Fibroblast of skin of left quadriceps (primary cell): ENCODE measurements at places on chromosomes 1 and 21.

GRCh38 chr1:243260221-243260880 is 4.5 kb downstream of the SDCCAG8 start:
- no peak for DNase-seq

DNA sequence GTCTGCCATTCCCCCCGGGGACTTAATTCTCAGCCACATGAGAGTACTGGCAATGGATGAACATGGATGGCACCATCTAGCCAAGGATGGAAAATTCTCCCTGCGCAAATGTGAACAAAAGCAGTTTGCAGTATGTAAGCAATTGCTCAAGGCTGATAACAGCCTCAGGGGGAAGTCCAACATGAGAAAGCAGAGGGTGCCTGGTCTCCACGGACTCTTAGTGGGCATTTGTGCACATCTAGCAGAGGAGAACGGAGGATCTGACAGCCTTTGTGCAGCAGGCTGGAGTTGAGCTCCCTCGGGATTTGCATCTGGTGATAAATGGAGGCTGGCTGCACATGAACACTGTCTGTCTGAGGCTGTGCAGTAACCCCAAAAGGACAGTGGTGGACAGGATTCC is 13.9 kb upstream of the OLIG1 start:
- DNase-seq: no peak

GRCh38 chr1:184186167-184186566 is 134.6 kb downstream of the TSEN15 start:
- DNase-seq: no peak

DNA sequence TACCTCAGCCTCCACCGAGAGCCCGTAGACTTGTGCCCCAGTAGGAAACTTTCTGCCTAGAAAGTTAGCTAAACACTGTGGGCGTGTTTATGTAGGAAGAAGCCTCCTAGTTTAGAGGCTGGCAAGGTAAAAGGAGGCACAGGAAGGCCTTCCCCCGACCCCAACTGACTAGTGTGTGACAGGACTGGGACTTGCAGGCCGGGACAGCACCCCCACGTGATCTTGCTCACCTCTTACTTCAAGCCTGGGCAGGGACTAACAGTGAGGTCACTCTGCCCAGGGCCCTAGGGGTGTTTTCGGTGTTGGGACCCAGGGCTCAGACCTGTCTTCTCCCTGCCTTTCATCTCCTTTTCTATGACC is 392 bp upstream of the TAGLN2 start:
- no peak for DNase-seq

GRCh38 chr1:21236178-21236577 is 54.1 kb downstream of the ECE1 start:
- DNase-seq: no peak

DNA sequence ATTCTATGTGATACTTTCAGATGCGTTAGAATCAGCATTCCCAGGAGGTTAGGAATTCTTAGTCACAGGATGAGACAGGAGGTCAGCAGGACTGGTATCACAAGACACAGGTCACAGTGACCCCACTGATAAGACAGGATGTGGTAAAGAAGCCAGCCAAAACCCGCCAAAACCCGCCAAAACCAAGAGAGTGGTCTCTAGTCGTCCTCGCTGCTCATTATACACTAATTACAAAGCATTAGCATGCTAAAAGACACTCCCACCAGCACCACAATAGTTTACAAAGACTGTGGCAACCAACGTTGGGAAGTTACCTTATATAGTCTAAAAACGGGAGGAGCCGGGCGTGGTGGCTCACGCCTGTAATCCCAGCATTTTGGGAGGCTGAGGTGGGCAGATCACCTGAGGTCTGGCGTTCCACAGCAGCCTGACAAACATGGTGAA is 13.9 kb upstream of the ACTA1 start:
- DNase-seq: no peak

DNA sequence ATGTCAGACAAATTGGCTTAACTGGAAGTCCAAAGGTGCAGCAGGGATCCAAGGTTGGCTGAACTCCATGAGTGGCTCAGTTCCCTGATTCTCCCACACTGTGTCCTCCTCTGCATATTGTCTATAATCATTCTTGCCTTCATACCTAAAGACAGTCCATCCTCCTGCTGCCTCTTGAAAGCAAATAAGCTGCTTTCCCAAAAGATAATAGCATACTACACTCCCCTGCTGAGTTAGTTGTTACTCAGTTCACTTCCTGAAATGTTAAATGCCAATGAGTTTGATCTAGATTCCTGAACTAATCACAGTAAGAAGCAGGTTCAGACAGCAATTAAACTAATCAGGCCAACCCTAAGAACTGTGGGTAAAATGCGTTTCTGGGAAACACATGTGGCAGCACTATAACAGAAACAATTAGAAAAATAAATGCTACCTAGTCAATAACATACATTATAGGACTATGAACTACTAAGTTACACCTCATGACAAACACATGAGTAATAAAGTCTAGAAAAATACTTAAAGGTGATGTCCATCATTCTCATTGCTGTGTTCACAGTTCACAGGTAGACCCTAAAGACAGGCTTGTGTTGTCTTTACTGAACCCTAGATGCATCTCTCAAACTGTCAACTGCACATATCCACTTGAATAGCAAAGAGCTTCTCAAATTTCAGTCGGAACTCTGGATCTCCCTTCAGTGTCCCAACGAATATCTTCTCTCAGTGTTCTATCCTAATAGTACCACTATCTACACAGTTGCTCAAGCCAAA is 50.8 kb upstream of the BOLA1 start:
- DNase-seq: no peak

- DNase-seq: no peak
Measured at GRCh38 chr1:15081102-15081501, 72.4 kb upstream of the TMEM51 start.

DNA sequence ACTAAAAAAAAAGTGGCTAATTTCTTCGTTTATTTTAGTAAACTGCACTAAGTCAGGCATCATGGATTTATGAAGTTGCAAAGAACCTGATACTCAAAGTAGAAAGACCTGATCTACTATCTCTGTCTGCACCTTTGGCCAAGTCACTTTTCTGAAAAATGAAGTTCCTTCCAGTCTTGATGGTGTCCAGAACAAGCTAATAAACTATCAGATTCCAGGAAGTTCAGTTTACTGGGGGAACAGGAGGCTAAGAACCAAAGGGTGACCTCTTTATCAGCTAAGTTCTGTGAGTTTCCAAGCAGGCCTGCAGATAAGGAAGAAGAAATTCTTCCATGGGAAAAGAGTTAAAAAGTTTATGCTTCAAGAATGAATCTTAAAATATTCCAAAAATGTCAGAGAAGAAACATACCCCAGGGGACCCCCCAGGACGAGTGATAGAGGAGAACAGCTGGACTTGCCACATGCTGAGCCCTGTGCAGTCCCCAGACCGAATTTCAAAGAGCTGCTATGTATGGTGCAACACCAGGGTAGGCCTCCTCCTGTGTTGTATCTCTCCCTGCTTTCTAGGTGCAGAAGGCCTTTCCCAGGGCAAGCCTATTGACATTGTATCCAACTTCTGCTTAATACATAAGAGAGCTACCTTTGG is 72.8 kb upstream of the FGGY start:
- DNase-seq: no peak

DNA sequence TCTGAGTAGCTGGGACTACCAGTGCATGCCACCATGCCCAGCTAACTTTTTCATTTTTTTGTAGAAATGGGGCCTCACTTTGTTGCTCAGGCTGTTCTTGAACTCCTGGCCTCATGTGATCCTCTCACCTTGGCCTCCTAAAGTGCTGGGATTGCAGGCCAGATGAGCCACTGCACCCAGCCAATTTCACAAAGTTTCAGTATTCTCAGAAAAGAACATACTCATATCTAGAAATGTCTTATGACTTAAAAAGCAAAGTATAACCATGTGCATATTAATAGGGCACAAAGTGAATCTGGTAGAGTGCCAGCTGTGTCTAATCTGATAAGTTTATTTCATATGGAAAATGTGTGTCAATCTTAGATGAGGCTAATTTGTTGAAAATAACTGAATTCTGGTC is 87.5 kb upstream of the CACYBP start:
- no peak for DNase-seq

DNA sequence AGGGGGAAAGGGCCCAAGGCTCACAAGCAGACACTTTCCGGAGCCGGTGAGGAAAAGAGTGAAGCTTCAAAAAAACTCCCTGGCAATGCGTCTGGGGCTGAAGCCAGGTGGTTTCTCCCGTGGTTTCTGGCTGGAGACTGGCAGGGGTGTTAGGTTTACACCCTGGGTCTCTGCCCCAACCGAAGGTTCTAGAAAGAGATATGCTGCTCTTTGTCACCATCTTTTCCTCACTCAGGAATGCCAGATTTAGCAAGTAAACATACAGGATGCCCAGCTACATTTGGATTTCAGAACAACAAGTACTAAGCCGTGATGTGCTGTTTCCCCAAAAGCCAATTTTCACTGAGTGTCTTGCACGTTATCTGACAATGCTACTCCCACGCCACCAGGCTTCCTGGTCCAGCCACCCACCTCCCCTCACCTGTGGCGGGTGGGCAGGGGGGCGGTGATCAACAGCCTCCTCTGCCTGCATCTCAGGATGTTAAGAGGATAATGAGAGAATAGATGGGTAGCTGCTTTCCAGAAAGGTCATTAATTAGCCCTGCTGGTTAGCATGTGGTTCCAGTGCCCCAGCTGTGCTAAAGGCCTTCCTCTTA is 69.6 kb upstream of the OLIG2 start:
- DNase-seq: no peak

DNA sequence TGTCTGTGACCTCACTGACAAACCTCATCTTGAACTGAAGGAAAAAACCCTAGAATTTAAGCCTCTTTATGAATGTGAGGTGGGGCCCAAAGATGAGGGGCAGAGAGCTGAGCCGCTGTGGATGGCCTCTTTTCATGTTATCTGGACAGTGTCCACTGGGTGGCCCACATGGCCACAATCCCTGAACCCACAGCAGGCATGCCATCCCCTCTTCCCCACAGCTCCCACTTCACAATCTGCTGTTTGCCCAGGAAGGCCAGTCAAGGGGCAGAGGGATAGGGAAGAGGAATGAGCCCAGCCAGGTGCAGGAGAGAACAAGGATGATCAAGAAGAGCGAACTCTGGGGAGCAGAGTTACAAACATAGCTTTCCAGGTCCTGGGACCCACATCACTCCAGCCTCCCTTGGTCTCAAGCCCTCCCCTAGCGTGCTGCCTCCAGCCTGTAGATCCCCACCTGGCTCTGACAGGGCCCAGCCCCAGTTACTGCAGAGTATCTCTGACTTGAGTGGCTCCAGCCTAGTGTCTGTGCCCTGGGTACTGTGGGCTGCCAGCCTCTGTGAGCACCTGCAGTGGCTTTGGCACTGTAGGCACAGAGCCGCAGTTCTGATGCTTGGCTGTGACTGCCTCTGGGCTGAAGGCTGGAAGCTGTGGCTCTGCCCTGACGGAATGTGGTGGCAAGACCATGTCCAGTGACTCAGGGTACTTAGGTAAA is 1.9 kb upstream of the SLFNL1 start:
- no peak for DNase-seq

GRCh38 chr1:6912518-6912917 is 127.3 kb downstream of the CAMTA1 start:
- DNase-seq: no peak

- DNase-seq: no peak
Measured at GRCh38 chr21:40404396-40404800, 442.6 kb downstream of the DSCAM start.

- DNase-seq: no peak
Measured at GRCh38 chr1:70083519-70083918, 121.9 kb downstream of the LRRC40 start.

GRCh38 chr1:172344444-172344843 is 76.0 kb upstream of the C1orf105 start:
- DNase-seq: no peak

DNA sequence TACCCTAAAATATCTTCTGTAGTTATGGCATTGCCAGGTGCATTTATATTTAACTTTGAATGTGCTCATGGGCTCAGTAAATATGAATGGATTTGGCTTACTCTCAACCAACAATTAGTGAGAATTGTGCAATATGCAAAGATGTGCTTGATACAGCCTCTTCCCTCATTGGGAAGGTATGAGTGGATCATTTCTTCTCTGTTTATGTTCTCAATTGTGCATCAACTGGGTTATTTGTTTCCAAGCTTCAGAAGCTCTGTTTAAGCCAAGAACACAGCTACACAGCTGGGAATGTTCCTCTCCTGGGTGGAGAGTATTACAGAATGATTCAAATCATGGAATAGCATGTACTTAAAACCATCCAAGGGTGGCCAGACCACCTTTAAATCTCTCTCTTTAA is 17.6 kb upstream of the MAP1LC3C start:
- no peak for DNase-seq

GRCh38 chr1:203112475-203112874 is 15.1 kb upstream of the ADORA1 start:
- DNase-seq: no peak

- no peak for DNase-seq
Measured at GRCh38 chr1:85347908-85348307, 71.5 kb upstream of the BCL10 start.

GRCh38 chr1:198212675-198213074 is 55.9 kb downstream of the NEK7 start:
- peak; percentile 20 for DNase-seq

- no peak for DNase-seq
Measured at GRCh38 chr1:53295726-53296116, 32.1 kb downstream of the LRP8 start.

DNA sequence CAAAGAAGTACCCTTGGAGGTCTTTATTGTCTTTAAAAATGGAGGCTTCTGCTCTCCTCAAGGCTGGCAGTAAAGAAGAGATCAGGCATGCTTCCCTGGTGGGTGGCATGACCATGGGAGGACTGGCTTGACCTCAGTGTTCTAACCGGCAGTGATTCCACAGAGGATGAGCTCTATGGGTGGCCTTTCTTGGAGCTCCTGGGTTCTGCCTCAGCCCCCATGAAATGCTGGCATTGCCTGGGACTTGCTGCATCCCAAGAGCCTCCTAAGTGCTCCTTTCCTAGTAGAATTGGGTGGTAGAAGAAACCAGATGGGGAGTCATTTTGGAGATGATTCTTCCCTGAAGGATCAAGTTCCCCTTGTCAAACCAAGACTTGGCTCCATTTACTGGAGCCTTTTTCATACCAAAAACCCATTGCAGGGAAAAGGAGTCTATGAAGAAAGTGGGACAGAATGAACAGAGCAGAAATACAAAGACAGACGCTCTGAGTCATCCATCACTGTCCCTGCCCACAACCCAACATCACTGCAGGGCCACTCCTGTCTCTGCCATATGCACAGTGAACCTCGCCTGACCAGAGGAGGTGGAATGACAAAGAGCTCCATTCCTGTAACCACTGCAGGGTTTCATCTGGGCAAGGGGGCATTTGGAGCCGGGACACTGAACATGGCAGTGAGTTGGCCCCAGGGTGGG is 42.4 kb downstream of the RIMS3 start:
- DNase-seq: no peak

GRCh38 chr1:77866296-77866695 is 22.1 kb upstream of the NEXN start:
- DNase-seq: no peak
